ENCODE measurements at places on chromosomes 1 and 21.

DNA sequence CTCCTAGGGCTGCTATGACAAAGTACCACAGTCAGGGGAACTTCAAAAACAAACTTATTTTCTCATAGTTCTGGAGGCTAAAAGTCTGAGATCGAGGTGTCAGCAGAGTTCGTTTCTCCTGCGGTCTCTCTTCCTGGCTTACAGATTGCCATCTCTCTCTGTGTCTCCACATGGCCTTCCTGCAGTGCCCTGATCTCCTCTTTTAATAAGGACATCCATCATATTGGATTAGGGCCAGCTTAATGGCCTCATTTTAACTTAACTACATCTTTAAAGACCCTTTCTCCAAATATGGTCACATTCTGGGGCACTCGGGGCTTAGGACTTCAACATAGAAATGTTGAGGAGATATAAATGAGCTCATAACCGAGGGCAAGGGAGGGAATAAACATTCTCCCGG lies 12.2 kb downstream of the C1orf74 start:
- DNase-seq = no peak

DNA sequence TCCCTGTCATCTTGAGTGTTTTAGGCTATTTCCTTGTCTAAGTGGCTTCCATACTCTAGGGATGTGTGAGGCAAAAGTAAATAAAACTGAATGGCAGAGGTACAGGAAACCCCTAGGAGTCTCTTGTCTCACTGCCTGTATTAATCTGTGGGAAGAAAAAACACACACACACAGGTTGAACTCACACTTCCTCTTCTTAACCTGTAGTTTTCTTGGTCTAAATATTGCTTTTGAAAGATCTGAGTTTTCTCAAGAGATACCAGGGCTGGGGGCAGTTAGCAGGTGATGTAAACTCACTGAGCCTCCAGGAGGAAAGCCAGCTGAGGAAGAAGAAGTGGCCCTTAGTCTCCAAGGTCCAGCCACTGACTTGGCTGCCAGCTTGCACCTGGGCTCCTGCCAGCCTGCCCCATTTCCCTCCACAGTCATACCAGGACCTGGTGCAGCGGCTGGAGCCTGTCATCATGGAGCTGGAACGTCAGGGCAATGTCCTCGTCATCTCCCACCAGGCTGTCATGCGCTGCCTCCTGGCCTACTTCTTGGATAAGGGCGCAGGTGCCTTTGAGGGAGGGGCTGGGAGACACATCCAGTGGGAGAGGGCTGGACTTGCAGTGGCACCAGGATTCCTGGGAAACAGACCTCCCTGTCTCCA lies 16.9 kb downstream of the PFKFB2 start:
- no peak for DNase-seq

- DNase-seq = no peak
Observed at GRCh38 chr1:234768569-234769283, 158.7 kb upstream of the IRF2BP2 start.

DNA sequence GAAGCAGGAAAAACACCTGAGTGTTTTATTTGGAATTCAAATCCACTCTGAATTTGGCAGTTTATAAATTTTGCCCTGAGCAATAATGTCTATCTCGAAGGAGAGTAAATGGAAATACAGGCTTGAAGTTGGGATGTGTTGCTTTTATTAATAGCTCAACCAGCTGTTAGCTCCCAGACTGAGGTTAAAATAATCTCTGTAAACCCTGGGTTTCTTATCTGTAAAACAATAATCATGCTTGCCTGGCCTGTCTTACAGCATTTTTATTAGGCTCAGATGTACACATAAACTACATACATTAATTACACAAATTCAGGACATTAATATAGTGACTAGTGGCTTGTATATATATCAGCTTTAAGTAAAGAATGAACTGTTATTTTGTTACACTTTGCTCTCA lies 148.5 kb downstream of the GALNT2 start:
- DNase-seq = no peak

DNA sequence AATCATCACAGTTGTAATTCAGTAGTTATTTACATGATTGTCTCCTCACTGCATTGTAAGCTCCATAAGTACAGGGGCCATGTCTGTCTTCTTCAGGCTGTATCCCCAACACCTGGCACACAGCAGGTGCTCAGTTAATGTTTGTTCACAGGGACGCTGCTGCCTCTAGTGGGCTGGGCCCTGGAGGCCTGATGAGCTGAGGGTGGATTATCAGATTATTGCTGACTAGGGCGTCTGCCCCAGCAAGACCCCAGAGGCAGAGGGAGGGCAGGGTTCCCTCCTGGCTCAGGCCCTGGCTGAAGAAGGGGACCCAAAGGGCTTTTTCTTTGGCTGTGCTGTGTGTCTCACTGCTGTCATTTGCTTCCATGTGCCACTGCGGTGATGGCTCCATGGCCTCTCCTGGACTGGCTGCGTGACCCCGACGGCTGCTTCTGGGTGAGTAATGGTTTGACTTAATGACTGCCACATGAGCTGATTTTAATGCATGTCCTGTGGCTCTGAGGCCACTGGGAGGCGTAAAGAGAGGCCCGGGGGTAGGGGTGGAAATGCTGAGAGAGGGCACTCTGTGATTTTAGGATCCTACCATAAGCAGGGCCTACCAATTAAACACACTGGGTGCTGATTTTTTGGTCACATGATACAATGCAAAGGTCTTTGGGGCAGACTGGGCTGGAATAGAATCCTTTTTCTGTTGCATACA lies 20.8 kb upstream of the EPB41 start:
- no peak for DNase-seq

- DNase-seq = no peak
Observed at GRCh38 chr1:245046315-245046714, 108.5 kb upstream of the KIF26B start.

GRCh38 chr21:42653231-42654061 lies at the start of gene PDE9A:
PDE9A (plus strand) TSS chr21:42653621; CDS start chr21:42653815, 194 bp downstream.
- no peak for DNase-seq

DNA sequence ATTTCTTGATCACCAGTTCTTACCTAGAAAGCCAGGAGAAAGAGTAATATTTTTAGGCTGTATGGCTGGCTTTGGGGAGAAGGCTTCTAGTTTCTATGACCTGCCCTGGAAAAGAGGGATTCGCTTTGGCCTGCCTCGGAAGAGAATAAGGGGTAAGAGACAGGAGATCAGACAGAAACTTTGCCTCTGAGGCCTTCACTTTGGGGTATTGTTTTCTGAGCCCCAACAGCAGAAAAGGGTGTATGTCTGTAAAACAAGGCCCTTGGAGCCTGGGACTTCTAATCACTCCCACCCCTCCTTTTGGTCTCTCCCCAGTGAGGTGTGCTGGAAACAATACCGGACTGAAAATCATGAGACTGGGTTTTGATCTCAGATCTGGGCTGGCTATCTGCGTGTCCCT lies 5.1 kb downstream of the SLC45A3 start:
- DNase-seq = no peak

- DNase-seq = no peak
Observed at GRCh38 chr1:67342076-67342890, 34.6 kb downstream of the IL12RB2 start.

DNA sequence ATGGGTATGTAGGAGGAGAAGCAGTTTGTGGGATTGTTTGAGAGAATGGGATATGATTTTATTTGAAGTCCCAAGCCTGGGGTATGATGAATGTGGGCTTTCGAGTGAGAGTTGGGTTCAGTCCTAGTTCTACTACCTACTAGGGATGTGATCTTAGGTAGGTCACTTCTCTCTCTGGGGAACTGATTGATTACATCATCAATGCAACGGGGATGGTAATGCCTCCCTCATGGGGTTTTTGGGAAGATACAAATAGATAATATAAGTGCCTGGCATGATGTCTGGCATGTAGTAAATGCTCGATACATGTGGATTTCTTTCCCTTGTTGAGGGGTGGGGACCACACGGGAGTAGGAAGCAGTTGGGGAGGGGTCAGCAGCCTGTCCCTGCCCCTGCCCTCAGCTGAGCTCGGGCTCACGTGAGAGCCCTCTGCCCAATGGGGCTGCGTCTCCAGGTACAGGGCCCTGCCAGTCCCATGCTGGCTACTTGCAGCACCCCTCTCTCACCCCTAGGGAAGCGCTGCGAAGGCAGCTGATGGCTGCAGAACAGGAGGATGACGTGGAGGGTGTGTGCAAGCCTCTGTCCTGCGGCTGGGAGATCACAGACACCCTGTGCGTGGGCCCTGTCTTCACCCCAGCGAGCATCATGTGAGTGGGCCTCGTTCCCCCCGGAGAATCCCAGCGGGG lies 38.7 kb downstream of the AZIN2 start:
- no peak for DNase-seq

DNA sequence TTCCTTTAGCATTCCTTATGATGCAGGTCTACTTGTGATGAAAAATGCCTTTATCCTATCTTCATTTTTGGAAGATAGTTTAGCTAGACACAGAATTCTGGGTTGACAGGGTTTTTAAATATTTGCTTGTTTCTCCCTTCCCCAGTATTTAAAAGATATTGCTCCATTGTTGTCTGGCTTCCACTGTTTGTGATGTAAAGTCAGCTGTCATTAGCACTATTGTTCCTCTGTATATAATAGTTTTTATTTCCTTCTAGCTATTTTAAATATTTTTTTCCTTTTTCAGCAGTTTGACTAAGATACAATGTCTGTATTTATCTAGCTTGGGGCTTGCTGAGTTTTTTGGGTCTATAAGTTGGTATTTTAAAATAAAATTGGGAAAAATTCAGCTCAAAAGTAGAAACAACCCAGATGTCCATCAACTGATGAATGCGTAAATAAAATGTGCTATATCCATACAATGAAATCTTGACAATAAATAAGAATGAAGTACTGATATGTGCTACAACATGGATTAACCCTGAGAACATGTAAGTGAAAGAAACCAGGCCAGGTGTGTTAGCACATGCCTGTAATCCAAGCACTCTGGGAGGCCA lies 11.2 kb downstream of the IFT25 start:
- no peak for DNase-seq

- DNase-seq = no peak
Observed at GRCh38 chr1:210687582-210688279, 359.0 kb downstream of the HHAT start.

DNA sequence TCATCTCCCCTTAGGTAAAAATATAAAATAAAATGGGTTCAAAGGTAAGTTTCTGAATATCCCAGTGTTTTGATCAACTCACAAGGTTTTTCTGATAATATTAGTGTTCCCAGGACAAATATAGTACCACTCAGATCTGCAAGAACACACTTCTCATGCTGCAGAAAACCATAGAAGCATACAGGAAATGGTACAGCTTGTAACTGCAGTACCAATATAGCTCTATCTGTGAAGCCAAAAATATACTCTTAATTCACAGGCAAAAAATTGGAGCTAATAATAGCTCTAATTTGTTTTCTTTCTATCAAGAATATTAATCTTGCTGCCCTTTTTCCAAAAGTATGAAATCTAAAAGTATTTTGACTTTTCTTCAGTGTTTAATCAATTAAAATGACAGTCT lies 13.2 kb downstream of the VPS45 start:
- no peak for DNase-seq

DNA sequence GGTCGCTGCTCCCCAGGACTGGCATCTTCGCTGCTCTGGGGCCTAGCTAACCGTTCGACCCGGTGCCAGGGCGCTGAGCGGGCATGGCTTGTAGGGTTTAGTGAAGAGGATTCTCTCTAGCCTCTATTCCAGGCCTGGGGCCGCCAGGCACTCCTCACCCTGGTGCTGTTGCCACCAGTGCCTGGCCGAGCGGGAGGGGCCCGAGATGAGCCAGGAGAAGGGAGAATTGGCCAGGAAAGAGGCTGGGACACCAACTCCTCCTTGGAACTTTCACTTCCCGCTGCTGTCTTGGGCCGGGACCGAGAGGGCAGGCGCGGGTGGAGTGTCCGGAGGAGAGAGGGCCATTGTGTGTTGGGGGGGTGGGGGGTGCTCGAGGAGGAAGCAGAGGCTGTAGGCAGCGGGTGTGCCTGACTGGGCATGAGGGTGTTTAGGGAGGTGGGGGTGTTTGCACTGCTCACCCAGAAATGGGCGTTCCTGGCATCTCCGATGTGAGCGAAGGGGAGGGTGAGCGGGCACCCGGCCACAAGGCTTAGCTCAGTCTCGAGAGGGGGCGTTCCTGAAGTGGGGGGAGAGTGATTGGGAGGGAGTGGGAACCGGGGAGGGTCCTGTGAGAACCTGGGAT lies 772 bp downstream of the ADAM15 start:
- DNase-seq = no peak

- DNase-seq = no peak
Observed at GRCh38 chr1:115118086-115118485, 28.8 kb upstream of the TSPAN2 start.

DNA sequence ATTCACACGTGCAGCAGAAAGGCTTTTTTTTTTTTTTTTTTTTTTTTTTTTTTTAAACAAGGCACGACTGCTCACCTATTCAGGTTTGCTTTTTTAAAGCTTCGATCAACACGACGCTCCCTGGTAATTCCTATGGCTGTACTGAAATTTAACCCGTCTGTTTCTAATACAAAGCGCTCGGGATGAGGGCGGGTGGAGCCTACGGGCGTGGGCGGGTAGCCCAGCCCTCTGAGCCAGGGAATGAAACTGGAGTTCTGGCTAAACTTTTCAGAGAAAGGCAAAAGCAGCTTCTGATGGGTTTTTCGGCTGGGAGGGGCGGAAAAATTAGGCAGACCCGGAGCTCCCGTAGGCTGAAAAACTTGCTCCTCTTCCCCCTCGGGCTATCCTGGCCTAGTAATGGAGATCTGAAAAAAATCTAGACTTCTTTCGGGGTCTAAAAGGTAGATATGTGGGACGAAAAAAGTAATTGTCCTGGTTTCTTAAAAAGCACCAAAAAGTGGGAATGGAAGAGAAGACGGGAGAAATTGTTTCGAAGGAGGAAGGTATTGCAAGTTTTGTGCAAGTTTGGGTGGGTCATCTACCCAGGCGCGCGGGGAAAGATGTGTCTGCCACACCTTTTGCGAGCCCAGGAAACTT lies 7.4 kb downstream of the NR5A2 start:
- no peak for DNase-seq

GRCh38 chr1:239884796-239885195 lies 206.9 kb upstream of the FMN2 start:
- DNase-seq = no peak
